Left hindlimb (tissue), 1 donor: ENCODE measurements at places on chromosomes 2 and 18.

DNA sequence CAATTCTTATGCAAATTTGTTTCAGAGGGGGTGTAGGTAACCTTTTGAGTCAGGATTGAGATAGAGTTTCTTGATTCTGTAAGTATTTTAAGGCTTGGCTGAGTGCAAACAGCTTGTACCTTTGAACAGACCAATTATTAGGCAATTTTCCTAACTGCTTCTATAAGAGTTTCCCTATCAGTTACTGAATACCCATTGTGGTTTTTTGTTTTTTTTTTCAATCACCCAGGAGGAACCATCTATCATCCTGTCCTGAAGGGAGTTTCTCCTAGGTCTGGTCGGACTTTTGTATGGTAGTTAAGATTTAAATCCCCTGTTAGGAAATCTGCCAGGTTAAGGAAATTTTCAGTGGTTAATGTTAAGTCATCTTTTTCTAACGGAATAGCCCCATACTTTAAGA is 319.4 kb upstream of the SLC39A10 start:
- DNase-seq: no peak

DNA sequence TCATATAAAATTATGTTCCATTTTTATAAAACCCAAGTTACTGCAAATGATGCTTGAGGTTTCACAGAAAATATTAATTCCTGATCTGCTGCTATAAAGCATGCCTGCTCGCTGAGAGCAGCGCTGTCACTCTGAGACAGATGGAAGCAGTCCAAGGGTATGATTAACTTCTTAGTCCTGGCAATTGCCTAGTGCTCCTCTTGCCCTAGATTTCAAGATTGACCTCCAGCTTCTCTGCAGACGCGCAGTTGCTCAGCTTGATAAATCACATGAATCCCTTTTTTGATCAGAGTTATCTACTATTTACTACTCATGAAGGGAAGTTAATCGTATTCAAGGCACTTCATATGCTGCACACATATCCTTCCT is 154.6 kb upstream of the REV1 start:
- no peak for DNase-seq

- no peak for DNase-seq
Measured at GRCh38 chr18:9233771-9234440, 97.3 kb downstream of the ANKRD12 start.

GRCh38 chr18:48724442-48724841 is 185.6 kb downstream of the CTIF start:
- DNase-seq: no peak

DNA sequence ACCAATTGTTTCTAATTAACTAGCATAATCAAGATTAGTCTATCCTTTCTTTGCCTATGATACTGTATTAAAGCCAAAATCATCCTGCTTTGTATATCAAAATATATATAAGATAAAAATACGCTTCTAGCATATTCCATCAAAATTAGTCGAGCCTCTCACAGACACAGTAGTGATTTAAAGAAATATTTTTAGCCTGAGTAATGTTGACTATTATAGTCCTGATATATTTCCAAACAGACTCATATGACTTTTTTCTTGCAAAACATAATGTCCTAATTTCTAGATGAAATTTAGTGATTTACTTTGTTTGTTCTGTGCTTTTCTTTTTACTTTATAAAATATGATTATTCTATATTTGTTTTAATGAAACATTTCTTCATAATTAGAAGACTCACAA is 30.9 kb downstream of the FAP start:
- no peak for DNase-seq

- no peak for DNase-seq
Measured at GRCh38 chr2:74436111-74436805, 5.5 kb downstream of the RTKN start.

- peak; percentile 29 for DNase-seq
Measured at GRCh38 chr2:10045561-10046355, 2.4 kb downstream of the KLF11 start.

DNA sequence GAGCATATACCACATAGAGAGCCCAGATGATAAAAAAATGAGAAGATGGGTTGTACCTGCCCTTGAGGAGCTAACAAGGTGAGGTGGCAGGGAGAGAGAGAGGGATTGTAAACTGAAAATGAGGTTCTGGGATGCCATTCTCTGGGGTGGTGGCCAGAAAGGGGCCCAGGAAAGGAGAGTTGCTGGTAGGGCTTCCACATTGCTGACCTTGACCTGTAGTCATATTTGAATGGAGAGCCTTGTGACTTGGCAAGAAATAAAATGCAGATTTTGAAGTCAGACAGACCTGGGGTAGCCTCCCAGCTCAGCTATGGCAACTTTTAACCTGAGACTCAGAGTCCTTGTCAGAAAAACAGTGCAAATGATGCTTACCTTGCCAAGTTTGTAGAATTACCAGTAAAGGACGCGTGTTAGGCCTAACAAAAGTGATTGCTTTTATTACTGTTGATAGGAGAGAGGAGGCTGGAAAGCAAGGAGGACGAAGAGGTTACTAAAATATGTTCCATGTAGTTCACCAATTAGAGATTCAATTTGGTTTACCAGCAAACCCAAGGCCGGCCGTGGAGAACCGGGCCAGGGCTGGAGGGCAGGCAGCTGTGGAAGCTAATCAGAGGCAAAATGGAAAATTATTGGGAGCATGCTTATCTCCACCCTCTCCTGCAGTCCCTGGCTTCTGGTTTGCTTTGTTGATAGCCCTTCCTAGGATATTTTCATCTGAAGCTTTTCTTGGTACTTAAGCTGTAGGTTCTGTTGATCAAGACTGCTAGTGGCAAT is 3.9 kb downstream of the NPAS2 start:
- no peak for DNase-seq

GRCh38 chr2:204483608-204484081 is 61.6 kb upstream of the PARD3B start:
- DNase-seq: no peak

GRCh38 chr18:13418013-13418710 is 199.6 kb downstream of the LDLRAD4 start:
- DNase-seq: no peak

GRCh38 chr2:152042636-152043615 is 55.9 kb downstream of the CACNB4 start:
- DNase-seq: no peak

GRCh38 chr2:122156176-122156890 is 400.9 kb downstream of the TSN start:
- DNase-seq: peak; percentile 57

DNA sequence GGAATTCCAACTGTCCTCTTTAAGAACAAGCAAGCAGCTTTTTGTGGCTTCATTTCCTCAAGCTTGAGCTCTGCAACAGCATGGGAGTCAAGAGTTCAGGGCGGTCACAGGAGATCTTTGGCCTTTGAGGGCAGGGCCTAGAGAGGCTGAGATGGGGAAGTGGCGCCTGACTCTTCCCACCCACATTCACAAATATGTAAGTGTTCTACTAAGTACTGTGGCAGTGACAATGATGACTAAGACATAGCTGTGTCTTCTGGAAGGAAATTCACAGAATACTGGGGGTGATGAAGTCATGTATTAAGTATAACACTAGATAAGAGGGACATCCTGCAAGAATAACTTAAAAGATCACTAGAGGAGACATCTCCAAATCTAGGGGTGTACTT is 15.0 kb downstream of the RND3 start:
- no peak for DNase-seq

GRCh38 chr2:66109419-66109818 is 325.5 kb upstream of the MEIS1 start:
- no peak for DNase-seq

DNA sequence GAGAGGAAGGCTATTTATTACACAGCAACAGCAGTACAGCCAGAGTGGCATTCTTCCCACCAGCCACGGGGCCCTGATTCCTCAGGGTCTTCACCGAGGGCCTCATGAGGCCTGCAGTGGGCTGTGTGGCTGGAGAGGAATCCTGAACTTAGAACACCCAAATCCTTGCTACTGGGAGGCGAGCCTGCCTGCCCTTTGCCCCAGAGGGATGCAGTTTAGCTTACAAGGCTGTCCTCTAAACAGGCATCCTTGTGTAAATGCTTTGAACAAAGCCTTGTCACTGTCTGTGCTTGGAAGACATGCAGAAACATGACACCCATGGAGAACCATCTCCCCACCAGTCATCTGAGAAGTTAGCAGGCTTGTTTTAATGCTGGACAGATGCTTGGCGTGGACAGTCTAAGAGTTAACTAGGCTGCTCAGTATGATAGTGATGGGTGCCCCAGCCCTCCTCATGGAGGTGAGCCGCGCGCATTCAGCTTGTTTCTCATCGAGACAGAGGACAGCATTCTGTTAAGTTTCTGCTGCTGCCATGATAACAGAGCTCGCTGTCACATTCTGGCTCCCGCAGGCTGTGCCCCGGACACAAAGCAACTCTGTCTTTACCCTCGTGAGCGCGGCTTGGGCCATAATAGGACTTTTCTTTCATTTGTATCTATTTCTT is 42.9 kb downstream of the ADI1 start:
- no peak for DNase-seq

DNA sequence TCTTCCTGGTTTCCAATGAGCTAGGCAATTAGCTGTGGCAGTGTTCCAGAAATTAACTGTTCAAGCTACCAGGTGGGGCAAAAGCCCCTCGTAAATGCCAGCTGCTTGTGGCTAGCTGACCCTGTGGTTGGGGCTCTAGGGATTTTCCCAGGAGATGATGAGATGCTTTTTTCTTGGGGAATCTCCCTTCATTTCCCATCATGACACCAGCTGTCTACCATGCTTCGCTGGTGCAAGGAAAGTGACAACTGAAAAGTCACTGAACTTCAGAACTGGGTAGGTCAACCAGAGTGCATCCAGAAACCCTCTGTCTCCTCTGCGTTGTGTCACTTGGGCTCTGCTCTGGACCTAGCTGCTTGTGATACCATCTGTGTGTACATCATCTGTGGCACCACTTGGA is 386.5 kb upstream of the DCC start:
- no peak for DNase-seq

- DNase-seq: no peak
Measured at GRCh38 chr2:31222071-31222470, 4.8 kb upstream of the CAPN14 start.
